LHCN-M2 (cell line): ENCODE measurements at places on chromosomes 7 and 10. TPM values are rescaled to one million over a fixed set of nuclear protein-coding genes. Genes with fewer than 3 reads are reported as not detected.
A peak's percentile ranks its signal among the peaks of the same experiment; 100 is the strongest.

The ANKRD61 gene
- 0.23 and 0.38 TPM in 2 replicates for total RNA-seq

- DNase-seq: peak; percentile 37
These were observed 21.2 kb upstream of the UCN3 start for GRCh38 chr10:5343561-5343960.

DNA sequence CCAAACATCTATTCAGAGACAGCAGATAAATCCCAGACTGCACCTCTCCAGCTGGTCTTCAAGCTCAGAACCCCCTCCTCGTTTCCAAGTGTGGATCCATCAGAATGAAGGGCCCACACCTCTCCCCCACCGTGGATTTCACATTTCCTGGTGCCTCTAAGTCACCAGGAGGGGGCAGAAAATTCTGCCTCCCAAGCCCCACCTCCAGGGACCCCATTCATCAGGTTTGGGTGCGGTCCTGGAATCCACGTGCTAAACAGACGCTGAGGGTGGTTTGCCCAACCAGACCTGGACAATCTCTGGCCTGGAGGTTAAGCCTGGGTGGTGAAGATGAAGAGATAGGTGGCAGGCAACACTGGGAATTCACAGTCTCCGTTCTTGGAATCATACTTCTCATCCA lies 92.4 kb downstream of the WDR11 start:
- DNase-seq: no peak

- DNase-seq: no peak
These were observed 8.3 kb upstream of the EDRF1 start for GRCh38 chr10:125711110-125711750.

The WNT8B gene
- not detected in 2 replicates for total RNA-seq

DNA sequence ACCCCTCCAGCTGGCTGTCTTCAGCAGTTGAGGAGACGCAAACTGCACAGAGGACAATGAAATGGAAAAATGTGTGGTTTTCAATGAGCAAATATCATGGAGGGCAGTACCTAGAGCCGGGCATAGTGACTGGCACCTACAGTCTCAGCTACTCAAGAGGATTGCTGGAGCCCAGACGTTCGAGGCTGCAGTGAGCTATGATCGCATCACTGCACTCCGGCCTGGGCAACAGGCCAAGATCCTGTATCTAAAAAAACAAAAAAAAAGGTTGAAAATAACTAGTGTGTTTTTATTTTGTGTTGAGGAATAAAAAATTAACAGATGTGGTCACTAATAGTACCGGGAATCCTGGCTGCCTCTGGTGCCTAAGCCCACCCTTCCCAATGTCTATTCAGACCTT lies 345.5 kb downstream of the GALNT17 start:
- no peak for DNase-seq

- peak; percentile 79 for DNase-seq
These were observed 31.5 kb upstream of the KMT2E start for GRCh38 chr7:104982308-104983075.

DNA sequence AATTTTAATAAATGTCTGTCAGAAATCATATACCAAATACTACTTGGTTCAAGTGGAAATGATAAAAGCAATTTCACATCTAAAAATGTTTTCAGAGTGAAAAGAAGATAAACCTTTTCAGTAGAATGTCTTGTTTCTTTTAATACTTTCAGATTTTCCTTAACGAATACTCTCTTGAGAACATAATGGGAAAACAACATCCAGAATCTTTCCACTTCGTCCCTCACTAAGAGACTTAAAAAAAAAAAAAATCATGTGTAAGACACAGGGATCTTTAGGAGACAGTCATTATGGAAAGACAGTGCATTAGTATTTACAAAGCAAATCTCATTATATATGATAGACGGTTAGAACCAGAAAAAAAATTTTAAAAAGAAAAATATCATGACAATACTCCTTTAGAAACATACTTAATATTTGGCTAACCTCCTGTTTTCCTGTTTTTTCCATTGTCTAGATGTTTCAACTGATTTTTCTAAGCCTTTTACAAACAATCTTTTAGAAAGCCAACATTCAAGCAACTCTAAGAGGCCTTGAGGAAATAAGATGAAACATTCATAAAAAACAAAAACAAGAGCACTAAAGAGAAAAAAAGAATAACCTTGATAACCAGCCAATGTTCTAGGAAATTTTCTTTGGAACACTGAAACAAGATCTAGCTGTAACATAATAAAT lies 339.9 kb upstream of the LRRN3 start:
- no peak for DNase-seq
